ENCODE measurements at places on chromosomes 1 and 21.

GRCh38 chr1:228205526-228206436, 2.1 kb upstream of the OBSCN start:
- no peak for DNase-seq

DNA sequence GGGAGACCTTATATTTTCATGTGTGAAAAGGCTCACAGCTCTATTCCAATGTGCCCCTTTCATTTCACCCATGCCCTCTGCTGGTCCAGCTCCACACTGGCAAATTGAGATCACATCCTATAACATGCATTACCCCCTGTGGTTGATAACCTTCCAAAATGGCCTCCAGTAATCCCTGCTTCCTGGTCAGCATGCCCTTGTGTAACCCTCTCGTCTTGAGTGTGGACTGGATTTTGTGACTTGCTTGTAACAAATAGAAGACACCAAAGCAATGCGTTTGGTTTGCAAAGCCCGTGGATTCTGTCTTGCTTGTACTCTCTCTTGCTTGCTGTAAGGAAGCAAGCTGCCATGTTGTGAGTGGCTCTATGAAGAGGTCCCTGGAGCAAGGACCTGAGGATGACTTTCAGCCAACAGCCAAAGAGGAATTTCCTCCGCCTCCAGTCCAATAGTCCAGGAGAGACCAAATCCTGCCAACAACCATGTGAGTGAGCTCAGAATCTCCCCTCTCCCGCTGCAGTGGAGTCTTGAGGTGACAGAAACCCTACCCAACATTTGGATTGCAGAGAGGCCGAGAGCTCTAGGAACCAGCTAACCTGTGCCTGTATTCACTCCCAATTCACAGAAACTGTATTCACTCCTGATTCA, 17.4 kb downstream of the KCNA10 start:
- no peak for DNase-seq

DNA sequence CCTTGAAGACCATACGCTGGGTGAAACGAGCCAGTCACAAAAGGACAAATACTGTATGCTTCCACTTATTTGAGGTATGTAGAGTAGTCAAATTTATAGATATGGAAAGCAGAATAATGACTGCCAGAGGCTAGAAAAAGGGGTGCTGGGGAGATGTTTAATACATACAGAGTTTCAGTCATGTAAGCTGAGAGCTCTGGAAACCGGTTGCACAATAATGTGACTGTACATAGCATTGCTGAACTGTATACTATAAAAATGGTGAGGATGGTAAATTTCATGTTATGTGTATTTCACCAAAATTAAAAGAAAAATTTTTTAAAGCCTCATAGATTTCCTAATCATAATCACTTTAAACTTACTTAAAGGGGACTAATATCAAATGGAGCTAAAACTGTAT, 110.8 kb downstream of the ZZZ3 start:
- no peak for DNase-seq

GRCh38 chr1:228666686-228667623, 68.3 kb upstream of the RHOU start:
- DNase-seq, result no peak

DNA sequence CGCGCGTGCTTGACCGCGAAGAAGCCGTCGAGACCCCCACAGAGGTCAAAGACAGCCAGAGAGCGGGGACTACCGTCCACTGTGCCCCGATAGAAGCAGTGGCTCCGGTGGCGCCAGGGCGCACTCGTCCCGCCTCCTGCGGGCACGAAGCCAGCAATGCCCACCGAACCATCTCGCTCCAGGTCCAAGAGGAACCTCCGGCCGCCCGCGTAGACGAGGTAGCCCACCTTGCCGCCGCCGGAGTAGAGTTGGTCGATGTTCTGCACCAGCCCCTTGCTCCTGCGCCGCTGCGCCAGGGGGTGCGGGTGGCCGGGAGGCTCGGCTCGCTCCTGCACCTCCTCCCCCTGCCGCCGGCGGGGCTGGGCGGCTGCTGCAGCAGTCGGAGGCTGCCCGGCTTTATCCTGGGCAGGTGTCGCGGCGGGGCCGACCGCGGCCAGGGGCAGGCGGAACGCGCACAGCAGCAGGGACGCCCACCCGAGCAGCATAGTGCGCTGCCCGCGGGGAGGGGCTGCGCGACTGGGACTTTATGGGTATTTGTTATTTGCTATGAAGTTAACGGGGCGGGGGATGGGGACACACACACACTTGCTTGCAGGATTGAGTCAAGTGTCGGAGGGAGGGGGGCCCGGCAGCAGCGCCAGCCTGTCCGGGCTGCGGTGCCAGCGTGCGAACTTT, 844 bp downstream of the ADAMTS5 start:
- DNase-seq, result peak; percentile 67

DNA sequence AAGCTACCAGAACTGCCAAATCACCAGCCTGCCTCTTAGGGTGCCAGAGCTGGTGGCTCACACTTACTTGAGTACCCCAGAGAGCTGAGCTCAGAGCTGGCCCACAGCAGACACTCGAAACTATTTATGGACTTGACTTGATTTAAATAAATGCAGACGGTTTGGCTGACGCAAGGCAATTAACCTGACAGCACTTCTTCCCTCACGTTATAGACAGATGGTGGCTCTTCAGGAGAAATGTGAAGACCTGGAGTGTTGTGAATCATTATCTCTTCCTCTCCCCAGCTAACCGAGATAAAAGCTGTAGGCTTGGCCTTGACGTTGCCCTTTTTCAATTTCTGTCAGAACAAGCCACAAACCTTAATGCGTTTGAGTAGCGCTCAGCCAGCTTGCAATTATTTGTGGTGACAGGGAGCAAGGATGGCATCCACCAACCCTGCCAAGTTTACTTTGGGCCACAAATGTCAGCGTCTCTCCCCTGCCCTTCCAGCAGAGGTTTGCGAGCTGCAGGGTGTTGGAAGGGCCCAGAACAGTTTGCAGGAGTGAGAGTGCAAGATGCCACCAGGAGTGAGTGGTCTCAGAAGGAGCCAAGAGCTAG, 34.0 kb upstream of the BCAR3 start:
- no peak for DNase-seq

DNA sequence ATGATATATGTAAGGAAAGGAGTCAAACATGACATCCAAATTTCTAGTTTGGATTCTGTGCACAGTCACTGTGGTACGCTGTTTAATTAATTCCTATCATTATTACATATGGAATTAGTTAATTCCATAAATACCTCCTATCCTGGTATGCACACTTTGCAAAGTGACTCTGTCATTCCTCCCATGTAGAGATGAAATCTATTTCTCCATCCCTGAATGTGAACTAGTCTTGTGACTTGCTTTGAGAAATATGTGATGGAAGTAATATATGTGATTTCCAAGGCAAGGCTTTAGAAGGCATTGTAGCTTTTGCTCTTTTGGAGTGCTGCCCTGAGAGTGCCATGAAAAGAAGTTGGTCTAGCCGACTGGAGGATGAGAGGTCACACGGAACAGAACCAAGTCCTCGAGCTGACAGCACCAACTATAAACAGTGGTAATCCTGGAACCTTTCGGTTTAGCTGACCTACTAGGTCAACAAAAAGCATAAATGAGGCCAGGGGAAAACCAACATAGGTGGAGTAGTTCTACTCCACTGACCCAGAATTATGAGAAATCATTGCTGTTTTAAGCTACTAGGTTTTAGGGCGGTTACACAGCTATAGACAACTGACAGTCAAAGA, 1.5 kb downstream of the SELENOF start:
- DNase-seq, result no peak

- no peak for DNase-seq
These were observed 3.3 kb upstream of the GUCA2A start for GRCh38 chr1:42167611-42168390.

GRCh38 chr1:227134686-227135314, 183.5 kb downstream of the CDC42BPA start:
- DNase-seq, result no peak

DNA sequence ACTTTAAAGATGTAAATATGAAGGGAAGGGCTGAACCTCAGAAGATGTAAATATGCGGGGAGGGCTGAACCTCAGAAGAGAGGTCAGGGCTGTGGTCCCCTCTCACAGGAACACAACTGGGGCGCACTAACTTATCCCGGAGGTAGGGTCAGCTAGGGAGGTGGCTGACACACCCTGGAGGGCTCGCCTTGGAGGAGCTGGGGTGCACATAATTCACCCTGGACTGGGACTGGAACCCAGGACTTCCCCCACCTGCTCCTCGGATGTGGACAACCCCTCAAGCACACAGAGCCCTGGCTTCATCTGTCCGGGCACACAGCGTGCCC, 13.9 kb upstream of the TTC39A start:
- no peak for DNase-seq

- DNase-seq, result no peak
These were observed 4.3 kb upstream of the FHAD1 start for GRCh38 chr1:15242766-15243165.

DNA sequence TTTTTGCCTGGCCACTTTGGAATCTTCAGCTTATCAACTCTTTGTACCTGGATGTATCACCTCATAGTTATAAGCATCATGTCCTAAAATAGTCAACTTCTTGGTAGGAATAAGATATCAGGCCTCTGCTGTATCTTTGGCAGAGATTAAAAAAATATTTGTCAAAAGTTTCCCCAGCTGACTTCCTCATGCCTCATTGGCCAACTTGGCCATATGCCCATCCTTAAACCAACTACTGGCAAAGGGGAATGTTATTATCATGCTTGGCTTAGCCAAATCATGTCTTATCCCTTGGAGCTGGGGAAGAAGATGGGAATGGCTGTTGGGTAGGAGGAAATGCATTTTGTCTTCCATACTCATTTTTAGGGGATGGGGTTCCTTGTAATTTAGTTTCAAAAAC, 23.4 kb downstream of the NFASC start:
- DNase-seq, result no peak

GRCh38 chr1:24939040-24939674, 9.1 kb upstream of the RUNX3 start:
- no peak for DNase-seq

DNA sequence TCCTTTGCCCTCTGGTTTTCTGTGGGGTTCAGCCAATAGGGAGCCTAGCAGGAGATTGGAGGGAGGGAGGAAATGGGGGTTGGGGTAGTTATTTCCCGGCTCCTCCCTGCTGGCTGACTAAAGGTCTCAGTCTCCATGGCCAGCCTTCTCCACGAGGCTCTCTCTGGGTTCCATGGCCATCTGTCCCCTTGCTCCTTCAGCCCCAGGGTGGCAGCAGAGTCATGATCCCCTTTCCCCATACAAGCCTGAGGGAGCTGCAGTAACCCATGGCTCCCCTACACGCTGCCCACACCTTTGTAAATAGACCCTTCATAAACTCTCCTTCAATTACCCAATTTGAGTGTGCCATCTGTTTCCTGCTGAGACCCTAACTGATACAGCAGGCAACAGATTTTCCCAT, 176.1 kb upstream of the CSF3R start:
- no peak for DNase-seq

GRCh38 chr1:208333676-208334075, 89.5 kb upstream of the PLXNA2 start:
- DNase-seq, result no peak

- no peak for DNase-seq
These were observed 100.2 kb upstream of the COG2 start for GRCh38 chr1:230542054-230542453.

- DNase-seq, result no peak
These were observed 59.9 kb downstream of the TNN start for GRCh38 chr1:175127565-175127964.

DNA sequence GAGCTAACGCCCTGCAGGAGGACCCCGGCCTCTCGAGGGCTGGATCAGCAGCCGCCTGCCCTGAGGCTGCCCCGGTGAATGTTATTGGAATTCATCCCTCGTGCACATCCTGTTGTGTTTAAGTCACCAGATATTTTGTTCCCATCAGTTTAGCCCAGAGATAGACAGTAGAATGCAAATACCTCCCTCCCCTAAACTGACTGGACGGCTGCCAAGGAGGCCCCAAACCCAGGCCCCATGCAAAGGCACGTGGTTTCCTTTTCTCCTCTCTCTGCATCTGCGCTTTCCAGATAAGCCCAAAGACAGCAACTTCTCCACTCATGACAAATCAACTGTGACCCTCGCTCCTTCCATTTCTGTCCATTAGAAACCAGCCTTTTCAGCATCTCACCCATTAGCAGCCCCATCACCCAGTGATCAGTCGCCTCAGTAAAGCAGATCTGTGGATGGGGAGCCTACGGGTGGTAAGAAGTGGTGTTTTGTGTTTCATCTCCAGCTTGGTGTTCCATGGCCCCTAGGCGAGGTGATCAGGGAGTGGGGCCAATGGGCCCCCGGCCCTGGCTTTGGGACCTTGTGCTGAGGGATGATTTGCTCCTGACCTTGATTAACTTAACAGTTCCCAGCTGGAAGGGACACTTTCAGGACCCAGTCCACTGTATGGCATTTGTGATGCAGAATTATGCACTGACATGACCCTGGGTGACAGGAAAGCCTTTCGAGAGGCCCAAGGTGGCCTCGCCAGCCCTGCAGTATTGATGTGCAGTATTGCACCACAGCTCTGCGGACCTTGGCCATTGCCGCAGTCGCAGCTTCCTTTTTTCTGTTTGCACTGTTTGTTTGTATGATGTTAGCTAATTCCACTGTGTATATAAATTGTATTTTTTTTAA, 5.2 kb downstream of the NPPA start:
- DNase-seq, result no peak

DNA sequence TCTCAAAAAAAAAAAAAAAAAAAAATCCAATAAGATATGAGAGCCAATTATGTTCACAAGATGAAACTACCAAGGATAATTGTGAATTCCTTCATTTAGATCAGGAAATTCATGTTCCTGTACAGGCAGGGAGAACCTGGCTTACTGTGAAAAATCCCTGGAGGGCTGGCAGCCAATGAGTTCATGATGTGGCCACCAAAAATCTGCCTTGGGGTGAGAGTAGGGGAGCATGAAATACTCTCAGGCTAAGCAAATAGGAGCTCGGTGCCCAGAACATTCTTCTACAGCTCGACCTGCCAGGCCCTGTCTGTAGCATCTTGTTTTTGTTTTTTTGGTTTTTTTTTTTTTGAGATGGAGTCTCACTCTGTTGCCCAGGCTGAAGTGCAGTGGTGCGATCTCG, 50.1 kb downstream of the PIK3CD start:
- no peak for DNase-seq

- no peak for DNase-seq
These were observed 50.0 kb downstream of the FOXO6 start for GRCh38 chr1:41411229-41411628.
